ENCODE measurements at places on chromosomes 3 and 15.

DNA sequence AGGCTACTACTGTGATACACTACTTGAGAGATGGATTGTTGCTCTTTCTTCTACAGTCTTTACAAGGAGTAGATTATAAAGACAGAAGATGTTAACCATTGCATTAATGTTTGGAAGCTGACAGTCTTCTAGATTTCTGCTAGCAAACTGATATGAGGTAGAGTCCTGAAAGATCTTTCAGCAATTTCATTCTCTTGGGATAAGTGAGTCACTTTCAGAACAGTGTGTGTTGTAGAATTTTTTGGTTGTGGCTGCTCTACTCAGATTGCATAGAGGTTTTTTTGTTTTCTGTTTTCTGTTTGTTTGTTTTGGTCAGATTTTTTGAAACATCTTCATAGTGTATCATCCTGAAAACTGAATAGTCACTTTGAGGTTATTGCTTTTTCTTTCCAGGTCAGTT, 17.1 kb downstream of the TNFSF10 start:
- DNase-seq, result no peak

DNA sequence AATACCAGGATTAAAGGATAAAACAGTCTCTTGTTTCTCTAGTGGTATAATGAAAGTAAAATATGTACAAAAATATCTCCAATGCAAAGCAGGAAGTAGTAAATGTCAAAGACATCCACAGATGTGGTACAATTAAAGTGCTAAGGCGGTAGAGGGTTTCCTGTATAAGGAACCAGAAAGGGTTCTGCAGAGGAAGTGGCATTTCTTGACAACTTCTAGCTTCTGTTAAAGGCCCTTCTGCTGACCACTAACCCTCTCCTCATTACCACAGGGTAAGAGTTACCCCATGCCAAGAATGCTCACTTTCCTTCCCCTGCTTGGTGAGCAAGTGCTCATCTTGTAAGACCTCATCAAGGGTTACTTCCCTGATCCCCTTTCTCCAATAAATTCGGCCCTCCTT, 883.6 kb upstream of the NR2F2 start:
- DNase-seq, result no peak

GRCh38 chr3:103218146-103218545, 783.3 kb downstream of the ZPLD1 start:
- DNase-seq, result no peak

DNA sequence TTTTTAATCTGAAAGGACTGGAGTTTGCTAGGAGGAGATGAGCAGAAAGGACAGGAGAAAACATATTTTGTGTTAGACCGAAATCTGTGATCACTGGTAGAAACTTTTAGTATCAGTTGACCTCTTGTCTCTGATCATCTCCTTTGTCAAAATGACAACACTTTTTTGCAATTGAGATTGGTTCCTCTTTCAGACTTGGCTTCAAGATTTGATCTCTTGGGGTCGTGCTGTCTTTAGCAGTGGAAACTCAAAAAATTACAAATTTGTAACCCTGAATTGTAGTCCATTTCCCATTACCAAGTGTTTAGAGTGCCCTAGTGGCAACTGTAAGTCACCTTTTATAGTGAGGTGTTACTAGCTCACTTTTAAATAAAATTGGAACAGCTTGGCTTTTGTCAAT, 107.4 kb downstream of the KLHL25 start:
- no peak for DNase-seq

DNA sequence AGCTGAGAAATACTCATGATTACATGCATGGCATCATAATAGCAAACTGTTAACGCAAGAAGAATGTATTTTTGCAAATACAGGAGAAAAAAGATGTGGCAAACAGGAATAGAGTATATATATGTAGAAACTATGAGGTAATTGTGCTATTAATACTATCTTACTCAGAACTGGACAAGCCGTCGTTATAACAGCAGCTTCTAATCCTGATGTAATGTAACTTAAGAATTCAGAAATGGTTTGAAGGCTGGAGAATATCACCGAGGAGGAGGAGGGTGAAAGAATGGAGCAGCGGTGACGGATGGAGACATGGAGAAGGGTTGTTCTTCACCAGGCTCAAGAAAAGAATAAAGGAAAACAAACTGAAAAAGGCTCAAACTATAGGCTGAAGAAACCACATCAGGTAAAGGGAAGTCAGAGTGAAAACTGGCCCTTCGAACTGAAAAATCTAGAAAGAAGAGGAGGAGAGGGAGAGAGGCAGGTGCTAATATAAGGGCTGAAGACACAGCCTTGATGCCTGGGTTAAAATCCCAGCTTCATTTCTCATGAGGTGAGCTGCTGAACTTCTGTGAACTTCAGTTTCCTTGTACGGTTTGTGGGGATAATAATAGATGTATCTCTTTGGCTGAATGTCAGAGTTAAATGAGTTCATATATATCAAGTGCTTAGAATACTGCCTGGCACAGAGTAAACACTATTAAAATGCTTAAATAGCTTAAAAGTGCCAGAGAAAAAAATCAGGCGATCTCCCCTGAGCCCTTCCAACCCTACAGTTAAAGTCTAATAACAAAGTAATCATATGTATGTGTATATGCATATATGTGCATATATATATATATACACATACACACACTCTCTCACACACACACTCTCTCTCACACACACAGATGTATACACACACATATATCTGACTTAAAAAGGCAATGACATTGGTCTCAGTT, 43.9 kb downstream of the GOLIM4 start:
- no peak for DNase-seq

GRCh38 chr3:44510000-44510368, 32.5 kb upstream of the ZNF445 start:
- no peak for DNase-seq

- no peak for DNase-seq
Observed at GRCh38 chr3:69719587-69720122, 19.6 kb upstream of the MITF start.

- no peak for DNase-seq
Observed at GRCh38 chr15:31824024-31824423, 206.3 kb upstream of the CHRNA7 start.
